ENCODE measurements at places on chromosomes 6 and 20.
A peak's percentile ranks its signal among the peaks of the same experiment; 100 is the strongest.

DNA sequence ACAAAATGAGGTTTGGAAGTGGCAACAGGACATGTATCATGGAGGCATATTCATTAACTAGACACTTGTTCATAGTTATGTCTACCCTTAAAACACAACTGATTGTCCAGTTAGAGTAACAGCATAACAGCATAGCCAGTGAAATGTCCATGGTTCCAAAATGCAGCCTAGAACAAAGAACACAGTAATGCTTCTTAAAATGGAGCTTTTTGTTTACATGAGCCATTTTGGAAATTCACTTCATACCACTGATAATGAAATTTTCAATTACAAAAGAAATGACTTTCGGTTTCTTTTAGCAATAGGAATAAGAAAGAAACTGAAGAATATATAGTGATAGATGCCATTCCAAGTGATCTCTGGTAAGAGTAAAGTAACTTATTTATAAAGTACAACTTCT, 111.1 kb upstream of the DST start:
- no peak for DNase-seq

DNA sequence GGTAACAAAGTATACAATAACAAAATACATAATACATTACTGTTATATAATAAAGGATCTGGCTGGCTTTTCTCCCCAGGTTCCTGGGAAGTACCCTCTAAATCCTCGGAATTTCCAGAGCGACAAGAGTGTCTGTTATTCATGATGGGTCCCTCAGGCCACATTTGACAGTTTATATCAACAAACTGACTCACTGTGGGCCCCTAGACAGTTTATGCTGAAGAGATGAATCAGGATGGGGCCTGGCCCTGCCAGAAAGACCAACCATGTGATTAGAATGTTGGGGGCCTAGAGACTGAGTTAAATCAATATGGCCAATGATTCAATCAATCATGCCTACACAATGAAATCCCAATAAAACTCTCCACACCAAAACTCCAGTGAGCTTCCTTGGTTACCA, 13.5 kb downstream of the USP45 start:
- no peak for DNase-seq

DNA sequence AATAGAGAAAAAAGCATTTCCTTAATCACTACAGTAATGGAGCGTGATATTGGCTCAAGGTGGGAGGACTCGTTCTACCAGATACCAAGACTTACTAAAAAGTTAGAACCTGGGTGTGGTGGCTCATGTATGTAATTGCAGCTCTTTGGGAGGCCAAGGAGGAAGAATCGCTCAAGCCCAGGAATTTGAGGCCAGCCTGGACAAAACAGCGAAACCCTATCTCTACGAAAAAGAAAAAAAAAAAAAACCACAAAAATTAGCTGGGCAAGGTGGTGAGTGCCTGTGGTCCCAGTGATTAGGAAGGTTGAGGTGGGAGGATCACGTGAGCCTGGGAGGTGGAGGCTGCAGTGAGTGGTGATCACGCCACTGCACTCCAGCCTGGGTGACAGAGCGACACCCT, 24.0 kb upstream of the ATRN start:
- DNase-seq = no peak

DNA sequence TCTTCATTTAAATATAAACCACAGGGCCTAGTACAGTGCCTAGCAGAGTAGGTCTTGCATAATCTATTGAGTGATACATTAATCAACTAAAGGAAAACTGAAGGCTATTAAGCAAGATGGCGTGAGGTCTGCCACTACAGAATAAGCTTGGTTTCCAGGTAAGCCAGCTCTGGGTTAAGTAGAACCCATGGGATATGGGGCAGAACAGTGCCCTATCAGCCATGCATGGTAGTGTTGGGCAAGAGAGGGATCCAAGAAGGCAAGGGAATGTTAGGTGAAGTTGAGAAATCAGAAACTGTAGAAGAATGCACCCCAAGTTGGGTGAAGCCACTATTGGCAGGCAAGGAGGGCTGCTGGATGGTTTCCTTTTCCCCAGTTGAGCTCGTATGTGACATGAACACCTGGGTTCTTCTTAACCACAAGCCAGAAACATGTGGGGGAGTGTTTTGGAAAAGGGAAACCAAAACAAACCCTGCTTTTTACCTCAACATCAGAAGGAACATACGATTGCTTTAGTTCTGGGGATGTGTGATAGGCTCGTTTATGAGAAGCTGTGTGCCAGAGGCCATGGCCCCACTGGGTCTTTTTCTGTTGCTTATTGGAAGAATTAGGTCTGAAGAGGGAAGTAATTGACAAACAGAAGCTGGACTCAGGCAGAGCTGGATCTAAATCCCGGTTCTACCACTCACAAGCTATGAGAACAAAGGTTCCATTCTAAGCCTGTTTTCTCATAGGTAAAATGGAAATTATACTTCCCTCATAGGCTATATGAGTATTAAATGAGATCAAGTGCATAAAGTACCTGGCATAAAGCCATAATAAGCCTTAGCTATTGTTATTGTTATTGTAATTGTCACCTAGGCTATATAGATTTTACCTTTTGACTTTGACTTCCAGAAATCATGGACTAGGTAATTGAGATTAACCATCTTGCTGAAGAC, 33.5 kb downstream of the NEDD9 start:
- DNase-seq = no peak

DNA sequence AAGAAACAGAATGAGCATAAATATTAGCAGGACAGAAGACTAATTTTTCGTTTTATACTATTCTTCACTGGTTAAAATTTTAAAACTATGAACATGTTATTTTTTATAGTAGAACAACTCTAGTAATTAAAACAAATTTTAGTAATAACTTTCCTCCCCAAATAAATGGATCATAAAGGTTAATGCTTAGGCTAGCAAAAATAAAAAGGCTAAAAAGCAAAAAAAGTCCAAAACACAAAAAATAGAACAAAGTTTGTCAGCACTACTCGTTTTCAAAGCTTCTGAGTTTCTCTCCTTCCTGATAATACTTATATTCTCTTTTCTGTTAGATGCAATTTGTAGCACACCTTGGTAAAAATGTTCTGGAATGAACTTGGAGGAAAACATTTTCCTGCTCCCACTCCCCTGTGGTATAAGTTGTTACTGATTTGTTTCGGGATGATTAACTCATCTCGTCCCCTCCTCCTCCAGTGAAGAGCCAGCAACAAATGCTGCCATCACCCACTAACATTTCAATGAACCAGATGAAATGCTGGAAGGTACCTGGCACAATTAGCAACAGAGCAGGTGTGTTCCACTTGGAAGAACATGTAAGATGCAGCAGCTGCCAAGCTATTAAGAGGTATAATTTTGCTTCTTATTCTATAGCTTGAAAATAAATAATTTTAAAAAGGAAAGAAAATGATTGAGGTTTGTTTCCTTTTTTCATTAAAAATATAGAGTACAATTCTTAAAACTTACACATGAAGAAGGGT, 130.5 kb downstream of the MYB start:
- DNase-seq = no peak

GRCh38 chr6:135094403-135094821, 39.8 kb upstream of the HBS1L start:
- peak; percentile 30 for DNase-seq

GRCh38 chr20:11227602-11228001, 553.8 kb upstream of the JAG1 start:
- no peak for DNase-seq

DNA sequence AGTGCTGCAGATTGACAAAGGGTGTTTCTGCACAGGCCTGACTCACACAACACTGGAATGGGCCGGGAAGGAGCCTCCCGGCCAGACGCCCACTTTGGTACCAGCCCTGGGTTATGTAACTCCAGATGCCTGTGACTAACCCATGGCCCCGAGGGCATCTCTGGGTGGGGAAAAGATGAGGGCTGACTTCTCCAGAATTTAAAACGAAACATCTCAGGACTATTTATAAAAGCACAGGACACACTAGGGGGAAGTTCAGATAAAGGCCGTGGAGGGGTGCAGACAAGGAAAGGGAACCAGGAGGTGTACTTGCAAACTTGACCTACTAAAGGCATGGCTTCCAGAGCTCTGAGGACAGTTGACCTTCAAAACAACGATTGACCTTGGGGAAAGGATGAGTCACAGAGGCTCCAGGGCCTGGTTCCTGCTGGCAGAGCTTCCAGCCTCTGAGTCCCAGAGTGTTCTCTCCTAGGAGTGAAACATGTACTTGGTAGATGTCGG, 196.9 kb downstream of the NFATC2 start:
- no peak for DNase-seq

DNA sequence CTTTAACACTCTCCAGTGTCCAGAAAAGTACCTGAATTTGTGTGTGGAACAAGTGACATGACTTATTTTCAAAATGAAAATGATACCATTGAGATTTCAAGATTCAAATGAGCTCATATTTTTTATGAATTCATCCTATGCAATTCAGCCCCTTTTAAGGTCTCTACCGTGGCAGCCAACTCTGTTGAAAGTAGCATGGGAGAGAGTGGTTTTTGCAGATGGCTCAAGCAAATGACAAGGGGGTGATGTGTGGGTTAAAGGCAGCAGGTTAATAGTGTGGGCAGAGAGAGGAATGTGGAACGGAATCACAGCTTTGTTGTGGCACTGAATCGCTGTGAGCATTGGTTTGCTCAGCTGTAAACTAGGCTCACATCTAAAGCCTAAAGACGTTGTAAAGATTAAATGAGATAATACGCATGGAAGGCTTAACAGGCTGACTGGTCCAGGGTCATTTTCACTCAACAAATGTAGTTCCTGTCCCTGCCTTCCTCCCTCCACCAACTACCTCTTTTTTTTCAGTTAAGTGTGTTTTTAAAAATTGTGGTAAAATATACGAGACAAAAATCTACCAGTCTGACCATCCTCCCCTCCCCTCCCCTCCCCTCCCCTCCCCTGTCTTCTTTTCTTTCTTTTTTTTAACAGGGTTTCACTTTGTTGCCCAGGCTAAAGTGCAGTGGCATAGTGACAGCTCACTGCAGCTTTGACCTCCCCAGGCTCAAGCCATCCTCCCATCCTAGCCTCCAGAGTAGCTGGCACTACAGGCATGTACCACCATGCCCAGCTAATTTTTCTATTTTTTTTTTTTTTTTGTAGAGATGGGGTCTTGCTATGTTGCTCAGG, 114.7 kb upstream of the ZNF217 start:
- peak; percentile 54 for DNase-seq

- DNase-seq = no peak
Measured at GRCh38 chr6:24228681-24229255, 102.8 kb downstream of the NRSN1 start.

DNA sequence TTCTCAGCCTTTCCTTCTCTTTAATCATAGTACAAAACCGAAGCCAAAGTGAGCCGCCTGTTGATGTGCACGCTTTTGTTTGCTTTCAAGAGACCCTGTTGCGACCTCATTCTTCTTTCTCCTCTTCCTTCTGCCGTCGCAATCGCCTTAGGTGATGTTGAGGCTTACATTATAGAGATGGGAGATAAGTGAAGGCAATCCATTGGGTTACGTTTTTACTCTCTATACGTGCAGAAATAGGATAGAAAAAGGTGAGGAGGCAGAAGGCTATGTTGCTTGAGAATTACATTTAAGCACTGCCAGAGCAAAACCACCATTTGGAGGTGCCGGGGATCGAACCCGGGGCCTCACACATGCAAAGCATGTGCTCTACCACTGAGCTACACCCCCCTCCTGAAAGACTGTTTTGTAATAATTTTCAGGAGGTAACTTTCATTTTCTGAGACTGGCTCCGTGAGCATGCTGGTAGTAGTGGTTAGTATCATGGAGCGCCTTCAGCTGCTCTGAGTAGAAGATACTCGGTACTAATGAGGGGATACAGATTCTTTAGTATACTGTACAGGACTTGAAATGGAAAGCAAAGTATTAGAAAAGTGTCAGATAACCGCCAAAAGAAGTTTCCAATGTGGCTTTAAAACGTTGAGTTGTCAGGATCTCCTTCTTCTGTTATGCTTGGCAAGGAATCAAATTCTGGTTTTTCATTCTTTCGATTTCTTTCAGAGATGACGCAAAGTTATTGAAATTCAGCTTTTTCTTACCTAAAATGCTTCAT, 165.6 kb downstream of the TRIM27 start:
- DNase-seq = no peak

GRCh38 chr6:116073765-116074440, 13.2 kb upstream of the FRK start:
- DNase-seq = no peak

GRCh38 chr6:43181621-43181941, 415 bp upstream of the CUL9 start:
- no peak for DNase-seq

- DNase-seq = no peak
Measured at GRCh38 chr6:150617062-150617461, 17.4 kb downstream of the PLEKHG1 start.

DNA sequence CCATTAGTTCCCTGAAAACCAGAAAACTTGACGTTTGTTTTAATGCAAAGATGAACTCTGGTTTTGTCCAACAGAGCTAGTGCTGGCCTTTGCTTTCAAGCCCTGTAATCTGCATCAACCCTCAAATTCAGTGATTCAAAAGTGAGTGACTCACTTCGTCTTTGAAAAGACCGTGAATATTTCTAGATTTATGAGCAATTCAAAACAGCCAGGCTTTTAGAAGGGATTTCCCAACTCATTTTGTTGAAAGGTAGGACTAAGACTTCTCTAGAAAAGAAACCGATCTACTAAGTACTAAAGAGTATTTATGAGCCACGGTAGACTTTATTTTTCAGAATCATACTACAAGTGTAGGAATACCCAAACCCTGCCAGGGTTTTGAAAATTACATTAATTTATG, 121.5 kb downstream of the UST start:
- no peak for DNase-seq

- peak; percentile 5 for DNase-seq
Measured at GRCh38 chr20:63114693-63115311, 101.1 kb downstream of the YTHDF1 start.

DNA sequence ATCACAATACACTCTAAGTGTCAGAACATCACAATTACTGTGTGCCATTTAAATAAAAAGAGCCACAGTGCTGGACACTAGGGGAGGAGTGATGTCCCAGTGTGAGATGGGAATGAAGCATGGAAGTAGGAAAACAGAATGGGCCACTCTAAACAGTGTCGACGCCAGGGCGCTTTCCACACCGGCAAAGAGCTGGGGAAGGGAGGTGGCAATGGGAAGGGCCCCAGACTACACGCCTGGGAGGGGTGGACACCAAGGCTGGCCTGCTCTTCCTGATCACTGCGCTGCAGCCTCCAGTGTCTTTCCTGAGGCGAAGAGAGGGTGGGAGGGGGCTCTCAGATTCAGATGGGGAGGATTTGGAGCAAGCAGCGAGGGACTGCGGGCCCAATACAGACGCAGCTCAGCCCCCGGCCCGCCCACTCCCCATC, 75.9 kb downstream of the ERMARD start:
- no peak for DNase-seq

DNA sequence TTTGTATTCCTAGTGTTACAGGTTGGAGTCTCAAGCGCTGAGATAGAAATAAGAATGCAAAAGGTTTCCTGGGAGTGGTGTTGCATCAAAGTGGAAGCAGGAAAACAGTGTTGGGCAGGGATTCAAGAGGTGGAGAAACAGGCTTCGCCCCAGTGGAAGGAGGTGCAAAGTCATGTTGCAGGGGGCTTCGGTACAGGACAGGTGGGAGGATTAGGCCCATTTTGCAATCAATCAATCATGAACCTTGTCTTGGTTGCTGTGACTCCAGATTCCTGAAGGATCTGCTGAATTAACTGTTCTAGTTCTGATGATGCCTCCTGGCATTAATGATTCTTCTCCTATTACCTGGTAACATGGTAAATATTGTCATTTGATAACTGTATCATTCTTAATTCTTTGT, 22.4 kb upstream of the FAM217A start:
- DNase-seq = no peak

GRCh38 chr6:116459927-116460326, 1.2 kb upstream of the CALHM6 start:
- DNase-seq = no peak

- DNase-seq = peak; percentile 24
Measured at GRCh38 chr6:31794866-31795615, 511 bp downstream of the VARS1 start.

- DNase-seq = no peak
Measured at GRCh38 chr6:125104425-125104824, 49.1 kb upstream of the TPD52L1 start.
